NCI-H2171 (cell line): ENCODE measurements at places on chromosomes 3 and 15.

- no peak for DNase-seq
Observed at GRCh38 chr3:182710557-182711157, 82.6 kb upstream of the ATP11B start.

DNA sequence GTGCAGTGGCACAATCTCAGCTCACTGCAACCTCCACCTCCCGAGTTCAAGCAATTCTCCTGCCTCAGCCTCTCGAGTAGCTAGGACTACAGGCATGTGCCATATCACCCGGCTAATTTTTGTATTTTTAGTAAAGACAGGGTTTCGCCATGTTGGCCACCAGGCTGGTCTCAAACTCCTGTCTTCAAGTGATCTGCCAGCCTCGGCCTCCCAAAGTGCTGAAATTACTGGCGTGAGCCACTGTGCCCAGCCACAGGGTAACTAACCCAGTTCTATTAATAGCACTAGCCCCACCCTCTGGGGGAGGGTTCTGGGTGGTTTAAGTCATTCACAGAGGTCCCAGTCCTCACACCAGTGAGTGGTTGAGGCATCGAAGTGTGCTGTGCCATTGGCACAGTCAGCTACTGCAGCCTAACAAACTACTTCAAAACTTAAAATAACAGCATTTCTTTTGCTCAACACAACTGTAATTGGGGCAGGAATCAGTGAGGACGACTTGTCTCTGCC, 44.0 kb downstream of the RHCG start:
- DNase-seq, result no peak

DNA sequence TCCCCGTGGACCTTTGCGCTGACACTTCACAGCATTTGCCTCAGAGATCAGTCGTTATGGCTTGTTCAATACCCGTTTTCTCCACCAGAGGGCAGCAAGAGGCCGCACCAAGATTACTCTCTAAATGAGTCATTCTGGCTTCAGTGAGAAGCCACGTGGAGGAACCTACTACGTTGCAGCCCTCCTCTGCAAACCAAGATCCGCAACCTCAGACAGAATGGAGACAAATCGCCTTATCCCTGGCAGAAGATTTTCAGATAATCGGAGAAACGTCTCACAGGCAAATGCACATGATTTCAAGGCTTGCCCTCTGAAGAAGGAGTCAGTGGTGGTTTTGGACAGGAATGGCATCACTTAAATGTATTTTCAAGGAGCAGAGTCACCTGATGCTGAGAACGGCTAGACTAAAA, 60.5 kb downstream of the GTPBP8 start:
- peak; percentile 61 for DNase-seq

DNA sequence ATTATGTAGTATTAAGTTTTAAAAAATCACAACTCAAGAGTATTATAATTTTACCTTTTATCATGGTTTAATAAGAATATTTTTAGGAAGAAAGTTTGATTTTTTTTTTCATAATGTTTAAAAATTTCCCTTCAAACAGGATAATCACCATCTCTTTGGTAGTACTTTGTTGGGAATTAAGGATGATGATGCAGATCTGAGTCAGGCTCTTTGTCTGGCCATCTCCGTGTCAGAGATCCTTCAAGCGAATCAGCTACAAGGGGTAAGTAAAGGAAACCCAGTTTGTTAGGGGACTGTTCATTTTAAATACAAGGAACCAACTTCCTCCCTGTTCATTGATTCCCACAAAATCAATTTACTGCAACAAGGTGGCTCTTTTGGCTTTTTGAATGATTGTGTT, 36.8 kb upstream of the NIT2 start:
- no peak for DNase-seq

DNA sequence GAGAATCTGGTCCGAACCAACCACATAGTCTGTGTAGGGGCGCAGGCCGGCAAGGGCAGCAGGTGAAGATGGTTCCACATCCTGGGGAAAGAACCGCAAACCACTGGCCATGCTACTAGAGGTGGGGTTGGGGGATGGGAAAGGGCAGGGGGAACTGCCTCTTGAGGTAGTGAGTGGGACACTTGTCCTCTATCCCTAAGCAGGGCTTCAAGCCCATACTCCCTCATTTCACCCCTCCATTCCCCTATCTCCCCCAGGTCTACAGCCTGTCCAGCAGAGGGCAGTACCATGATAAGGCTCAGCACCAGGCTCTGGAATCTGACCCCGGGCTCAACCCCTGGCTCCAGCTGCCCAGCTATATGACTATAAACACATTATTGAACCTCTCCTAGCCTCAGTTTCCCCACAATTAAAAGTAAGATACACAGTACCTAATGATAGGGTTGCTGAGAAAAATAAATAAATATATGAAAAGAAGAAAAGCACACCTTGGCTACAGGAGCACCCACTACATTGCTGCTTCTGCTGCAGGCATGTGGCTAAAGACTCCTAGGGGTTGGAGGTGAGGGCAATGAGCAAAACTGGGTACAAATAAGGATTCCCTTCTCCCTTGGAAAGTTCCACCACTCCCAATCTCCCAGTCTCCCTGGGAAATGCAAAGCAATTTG, 6.3 kb downstream of the GORASP1 start:
- DNase-seq, result no peak

- DNase-seq, result no peak
Observed at GRCh38 chr15:51071578-51071977, 23.1 kb downstream of the TNFAIP8L3 start.

GRCh38 chr3:13873818-13874217, 6.1 kb downstream of the WNT7A start:
- no peak for DNase-seq

DNA sequence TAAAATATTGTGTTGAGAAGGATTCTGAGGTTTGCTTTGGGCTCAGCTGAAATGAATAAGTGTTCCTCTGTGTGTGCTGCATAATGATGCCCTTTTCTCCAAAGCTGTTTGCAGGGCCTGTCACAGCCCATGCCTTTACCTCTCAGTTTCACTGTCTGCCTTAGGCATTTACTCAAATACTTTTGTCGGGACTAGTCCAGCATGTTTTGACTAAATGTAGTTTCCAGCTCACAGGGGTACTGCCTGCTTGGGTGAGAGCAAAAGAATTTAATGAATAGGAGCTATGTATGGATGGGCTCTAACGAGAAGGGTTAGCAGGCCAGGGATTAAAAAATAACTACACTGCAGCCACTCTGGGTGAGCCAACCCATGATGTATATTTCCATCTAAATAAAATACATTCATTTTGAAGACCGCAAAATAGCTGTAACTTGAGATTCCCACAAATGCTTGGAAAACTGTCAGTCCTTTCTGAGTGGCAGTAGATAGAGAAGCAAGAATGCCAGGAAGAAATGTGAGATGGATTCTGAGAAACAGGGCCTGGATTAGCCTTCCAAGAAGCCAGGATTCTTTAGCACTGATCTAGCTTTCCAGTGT, 549.2 kb upstream of the TBL1XR1 start:
- no peak for DNase-seq

DNA sequence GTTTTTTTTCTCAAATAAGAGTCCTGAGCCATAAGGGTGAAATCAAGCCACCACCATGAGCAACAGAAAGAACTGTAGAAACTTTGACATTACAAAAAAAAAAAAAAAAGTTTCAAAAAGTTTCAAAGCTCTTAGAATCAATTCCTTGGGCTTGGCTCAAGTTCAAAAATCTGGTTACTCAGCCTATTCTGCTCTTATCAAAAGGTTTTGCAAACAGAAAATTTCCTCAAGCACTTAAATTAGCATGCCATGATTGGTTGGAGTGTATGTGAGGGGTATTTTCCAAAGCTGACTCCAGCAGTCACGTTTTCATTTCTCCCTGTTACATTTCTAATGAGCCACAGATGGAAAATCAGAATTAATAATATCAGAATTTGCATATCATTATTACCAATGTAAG, 12.1 kb upstream of the PEX5L start:
- no peak for DNase-seq

DNA sequence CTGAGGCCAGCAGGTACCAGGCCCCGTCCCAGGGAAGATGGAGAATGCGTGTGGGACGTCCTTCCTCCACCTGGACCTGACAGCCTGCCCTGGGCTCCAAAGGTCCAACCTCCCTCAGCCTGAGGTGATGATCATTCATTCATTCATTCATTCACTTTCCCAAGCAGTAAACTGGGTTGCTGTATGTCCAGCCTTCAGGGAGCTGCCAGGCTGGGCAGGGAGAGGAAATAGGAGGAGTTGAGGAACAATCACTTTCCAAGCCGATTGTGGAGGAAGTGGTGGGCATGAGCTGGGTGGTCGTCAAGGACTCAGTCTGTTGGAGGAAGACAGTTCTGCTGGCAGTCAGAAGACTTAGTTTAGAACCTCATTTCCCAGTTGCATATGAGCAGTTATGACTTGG, 10.2 kb upstream of the CCDC33 start:
- no peak for DNase-seq

DNA sequence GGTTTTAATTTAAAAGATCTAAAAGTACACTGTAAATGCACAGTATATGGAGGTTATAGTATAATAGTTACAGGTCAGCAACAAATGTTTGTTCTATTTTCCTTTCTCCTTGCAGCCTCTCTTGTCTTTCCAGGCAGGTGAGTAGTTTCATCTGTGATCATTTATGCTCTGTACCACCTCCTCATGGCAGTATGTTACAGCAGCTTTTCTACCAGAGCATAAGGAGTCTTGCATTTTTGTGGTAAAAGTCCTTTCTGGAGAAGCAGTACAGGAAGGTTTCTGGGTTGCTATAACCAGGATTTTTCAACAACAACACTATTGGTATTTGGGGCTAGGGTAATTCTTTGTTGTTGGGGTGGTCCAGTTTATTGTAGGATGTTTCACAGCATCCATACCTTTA, 59.5 kb downstream of the ZNF609 start:
- no peak for DNase-seq

DNA sequence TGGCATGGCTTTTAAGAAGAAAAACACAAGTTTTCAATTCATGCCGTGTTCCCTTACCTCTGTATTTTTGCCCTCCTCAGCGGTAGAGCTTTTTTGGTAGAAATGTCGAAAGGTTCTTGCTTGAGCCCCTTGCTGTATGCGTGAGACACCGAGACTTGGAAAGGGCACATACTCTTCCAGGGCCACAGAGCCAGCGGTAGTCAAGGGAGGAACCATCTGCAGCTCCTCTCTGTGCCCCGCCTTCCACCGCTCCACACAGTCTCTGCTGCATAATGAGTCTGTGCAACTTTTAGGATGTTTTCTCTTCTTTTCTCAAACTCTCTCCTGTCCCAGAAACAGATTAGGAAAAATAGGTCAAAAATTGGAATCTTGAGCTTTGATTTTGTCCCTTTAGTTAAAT, 77.5 kb downstream of the LPP start:
- no peak for DNase-seq

DNA sequence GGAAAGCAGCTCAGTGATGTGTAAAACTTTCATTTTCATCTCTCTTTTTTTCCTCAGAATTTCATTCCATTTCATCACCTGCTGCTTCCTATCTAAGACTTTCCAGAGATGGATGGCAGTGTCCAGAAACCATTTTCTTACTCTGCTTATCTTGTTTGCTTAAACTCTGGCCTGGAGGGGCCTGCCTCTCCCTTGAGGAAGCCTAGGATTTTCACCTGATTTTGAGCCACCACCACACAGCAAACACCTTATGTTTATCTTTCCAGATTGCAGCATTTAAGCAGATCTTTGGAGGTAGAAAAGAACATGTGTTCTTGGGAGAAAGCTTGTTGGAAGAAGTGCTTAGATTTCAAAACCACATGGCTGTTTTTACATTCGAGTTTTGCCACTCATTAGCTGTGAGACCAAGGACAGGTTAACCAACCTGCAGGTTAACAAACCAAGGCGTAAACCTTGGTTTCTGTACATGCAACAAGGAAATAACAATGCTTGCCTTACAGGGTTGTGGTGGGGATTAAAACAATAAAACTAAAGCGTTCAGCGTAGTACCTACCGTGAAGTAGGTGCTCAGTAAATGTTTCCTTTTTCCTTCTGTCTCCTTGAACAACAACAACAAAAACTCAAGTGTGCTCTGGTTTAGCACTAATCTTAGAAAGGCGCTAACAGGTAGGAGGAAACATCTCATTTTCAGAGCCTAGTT, 120.3 kb downstream of the CLSTN2 start:
- DNase-seq, result no peak

- peak; percentile 68 for DNase-seq
Observed at GRCh38 chr15:29668120-29668602, 154.1 kb downstream of the TJP1 start.

DNA sequence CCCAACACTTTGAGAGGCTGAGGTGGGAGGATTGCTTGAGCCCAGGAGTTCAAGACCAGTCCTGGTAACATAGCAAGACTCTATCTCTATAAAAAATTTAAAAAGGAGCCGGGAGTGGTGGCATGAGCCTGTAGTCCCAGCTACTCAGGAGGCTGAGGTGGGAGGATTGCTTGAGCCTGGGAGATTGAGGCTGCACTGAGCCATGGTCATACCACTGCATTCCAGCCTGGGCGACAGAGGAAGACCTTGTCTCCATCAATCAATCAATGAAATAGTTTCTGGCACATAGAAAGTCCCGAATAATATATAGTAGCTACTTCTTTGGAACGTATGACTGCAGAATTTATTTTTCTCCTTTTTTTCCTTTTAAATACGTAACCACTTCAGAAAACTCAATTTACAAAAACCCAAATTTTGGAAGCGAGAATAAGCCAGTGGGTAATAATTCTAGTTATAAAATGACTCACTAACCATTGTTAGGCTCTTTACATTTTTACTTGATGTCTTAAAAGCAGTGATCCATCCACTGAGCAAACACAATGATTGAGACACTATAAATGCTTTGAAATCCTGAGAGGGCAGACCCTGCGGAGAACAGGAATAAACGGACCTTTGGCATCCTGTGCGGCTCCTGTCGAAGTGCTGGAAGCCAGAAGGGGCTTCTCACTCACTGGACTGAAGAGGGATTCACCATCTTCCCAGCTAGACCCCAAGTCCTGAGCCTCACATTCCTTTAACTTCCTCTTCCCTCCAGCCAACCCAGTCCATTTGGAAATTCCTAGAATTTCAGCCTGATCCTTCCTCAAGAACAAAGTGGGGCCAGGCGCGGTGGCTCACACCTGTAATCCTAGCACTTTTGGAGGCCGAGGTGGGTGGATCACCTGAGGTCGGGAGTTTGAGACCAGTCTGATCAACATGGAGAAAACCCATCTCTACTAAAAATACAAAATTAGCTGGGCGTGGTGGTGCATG, 68.4 kb upstream of the MFGE8 start:
- no peak for DNase-seq

DNA sequence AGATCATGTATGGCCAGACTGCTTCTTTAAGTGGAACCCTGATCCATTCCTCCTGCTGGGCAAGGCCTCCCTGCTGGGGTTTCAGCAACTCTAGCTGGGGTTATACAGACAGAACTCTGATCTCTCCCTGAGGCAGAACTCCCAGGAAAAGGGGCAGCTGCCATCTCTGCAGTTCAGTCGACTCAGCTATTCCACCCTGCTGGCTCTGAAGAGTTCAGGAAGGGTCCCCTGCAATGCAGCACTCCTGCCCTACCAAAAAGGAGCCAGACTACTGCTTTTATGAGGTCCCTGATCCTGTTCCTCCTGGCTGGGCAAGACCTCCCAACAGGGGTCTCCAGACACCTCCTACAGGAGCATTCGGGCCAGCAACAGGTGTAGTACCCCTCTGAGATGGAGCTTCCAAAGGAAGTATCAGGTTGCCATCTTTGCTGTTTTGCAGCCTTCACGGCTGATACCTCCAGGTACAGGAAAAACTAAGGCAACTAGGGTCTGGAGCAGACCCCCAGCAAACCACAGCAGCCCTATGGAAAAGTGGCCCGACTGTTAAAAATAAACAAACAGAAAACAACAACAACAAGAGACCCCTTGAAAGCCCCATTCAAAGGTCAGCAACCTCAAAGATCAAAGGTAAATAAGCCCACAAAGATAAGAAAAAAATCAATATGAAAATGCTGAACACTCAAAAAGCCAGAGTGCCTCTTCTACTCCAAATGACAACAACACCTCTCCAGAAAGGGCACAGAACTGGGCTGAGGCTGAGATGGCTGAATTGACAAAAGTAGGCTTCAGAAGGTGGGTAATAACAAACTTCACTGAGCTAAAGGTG, 14.2 kb upstream of the CP start:
- DNase-seq, result no peak
